AG09309 (cell line): ENCODE measurements at places on chromosomes 1 and 21.

GRCh38 chr1:8347635-8348034, 29.7 kb downstream of the SLC45A1 start:
- DNase-seq: no peak

- no peak for DNase-seq
Observed at GRCh38 chr1:9653491-9654050, 2.0 kb downstream of the PIK3CD start.

GRCh38 chr1:234911787-234912186, 216.8 kb downstream of the TOMM20 start:
- no peak for DNase-seq

GRCh38 chr1:205962821-205963221, 19.6 kb upstream of the SLC26A9 start:
- no peak for DNase-seq

GRCh38 chr1:108814343-108815125, 42.4 kb downstream of the AKNAD1 start:
- DNase-seq: no peak

DNA sequence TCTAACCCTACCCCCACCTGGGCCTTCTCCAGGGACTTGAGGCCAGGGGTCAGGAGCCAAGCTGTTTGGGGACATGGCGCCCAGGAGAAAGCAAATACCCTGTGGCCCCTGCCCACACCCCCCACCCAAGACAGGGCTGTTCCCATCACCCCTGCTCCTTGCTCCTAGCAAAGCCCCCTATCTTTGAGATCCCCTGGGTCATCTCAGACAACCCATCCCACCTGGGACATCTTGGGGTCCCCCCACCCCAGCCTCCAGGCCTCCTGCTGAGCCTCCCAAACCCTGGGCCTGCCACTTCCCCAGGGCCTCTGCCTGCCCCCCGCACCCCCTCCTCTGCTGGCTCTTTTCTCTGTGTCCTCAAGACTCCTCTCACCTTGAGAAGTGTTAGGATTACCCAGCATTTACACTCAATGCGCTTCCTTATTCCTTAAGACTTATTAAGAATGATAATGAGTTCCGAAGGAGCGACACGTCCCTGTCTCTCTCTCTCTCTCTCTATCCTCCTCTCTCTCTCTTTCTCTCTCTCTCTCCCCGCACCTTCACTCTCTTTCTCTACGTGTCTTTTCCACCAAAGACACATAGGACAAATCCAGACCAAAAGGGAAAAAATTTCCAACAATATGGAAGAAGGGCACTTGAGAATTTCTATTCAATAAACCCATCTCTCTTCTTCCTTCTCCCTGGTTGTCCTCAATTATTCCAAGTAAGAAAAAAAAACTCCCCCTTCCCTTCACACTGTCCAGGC, 7.2 kb downstream of the CASZ1 start:
- DNase-seq: no peak

- DNase-seq: no peak
Observed at GRCh38 chr1:180170546-180171151, 16.0 kb downstream of the QSOX1 start.

DNA sequence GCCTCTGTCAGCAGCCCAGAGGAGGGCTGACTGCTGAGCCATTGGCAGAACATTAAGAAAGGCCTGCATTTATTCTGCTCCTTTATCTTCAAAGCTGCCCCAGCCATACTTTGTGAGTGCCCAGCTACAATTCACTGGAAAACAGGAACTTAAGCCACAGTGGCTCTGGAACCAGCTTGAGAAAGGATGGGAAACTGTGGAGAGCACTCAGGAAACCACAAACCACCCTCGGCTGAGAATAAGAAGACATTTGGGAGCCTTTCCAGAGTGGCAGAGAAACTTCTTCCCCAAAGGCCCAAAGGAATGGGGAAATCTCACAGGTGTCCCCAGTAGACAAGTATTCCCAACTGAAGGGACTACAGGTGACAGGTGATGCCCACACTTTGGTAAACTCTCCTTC, 1.8 kb downstream of the LAMB3 start:
- DNase-seq: no peak

DNA sequence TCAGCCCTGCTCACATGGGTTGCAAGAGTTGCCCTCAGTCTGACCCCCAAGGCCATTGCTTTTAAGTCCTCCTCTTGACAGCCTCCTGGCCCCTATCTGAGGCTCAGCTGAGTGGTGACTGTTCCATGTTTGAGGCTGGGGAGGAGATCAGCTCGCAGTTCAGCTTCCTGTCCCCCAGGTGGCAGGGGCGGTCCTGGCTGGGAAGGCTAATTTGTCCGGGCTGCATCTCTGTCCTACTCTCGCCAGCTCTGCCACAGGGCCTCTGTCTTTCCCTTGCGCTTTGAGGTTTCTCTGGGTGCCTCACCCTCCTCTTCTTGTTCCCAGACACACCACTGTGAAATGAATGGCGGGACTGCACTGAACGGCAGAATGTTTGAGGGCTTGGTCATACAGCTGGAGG, 157.3 kb downstream of the KCNJ6 start:
- DNase-seq: no peak

DNA sequence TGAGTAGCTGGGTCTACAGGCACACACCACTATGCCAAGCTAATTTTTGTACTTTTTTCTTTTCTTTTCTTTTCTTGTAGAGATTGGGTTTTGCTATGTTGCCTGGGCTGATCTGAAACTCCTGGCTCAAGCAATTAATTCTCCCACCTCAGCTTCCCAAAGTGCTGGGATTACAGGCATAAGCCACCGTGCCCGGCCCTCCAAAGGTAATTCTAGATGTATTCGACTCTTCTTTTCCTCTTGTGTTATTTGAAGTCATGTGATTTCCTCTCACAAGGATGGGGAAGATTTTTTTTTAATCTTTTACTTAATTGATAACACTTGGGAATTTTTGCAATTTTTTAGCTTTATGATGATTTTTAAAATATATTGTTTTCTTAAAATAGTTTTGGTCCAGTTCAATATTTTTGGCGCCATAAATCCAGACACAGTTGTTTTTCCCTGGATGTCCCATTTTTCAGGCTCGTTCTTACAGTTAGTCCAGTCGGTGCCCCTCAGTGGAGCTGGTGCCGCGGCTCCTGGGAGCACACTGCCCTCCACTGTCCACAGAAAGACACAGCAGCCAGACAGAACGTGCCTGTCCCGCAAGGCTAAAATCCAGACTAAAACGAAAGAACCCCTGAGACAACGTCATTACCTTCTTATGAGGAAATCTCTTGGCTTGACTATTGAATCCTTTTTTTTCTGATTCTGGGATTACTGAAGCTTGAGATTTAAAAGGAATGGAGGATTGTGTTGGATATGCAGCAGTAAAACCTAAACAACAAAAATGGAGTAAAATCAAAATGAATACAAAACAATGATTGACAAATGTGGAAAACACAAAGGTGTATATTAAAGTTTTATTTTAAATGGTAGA, 22.4 kb downstream of the STPG1 start:
- DNase-seq: no peak

GRCh38 chr1:172108161-172108893, 267.0 kb downstream of the DNM3 start:
- DNase-seq: no peak

GRCh38 chr21:42837421-42838211, 41.7 kb downstream of the WDR4 start:
- no peak for DNase-seq
